Peyer's patch (tissue), 4 donors: ENCODE measurements at places on chromosomes 7 and 10. TPM values are rescaled to one million over a fixed set of nuclear protein-coding genes. Genes with fewer than 3 reads are reported as not detected.

MACROH2A2 gene
- total RNA-seq, result 16.3 TPM

IFIT2 gene
- 5.2 TPM for total RNA-seq

DNAJB12 gene
- total RNA-seq, result 54.1 TPM

EVX1 gene
- not detected for total RNA-seq

NEUROD6 gene
- total RNA-seq, result not detected

AGAP3 gene
- total RNA-seq, result 91.6 TPM

CNNM1 gene
- 0.40 TPM for total RNA-seq

LRRC4 gene
- not detected for total RNA-seq

CALHM1 gene
- total RNA-seq, result 0.85 TPM

HUS1 gene
- 55.3 TPM for total RNA-seq

- no peak for DNase-seq
These were observed 284.2 kb downstream of the SUGCT start for GRCh38 chr7:40418983-40419382.

DNA sequence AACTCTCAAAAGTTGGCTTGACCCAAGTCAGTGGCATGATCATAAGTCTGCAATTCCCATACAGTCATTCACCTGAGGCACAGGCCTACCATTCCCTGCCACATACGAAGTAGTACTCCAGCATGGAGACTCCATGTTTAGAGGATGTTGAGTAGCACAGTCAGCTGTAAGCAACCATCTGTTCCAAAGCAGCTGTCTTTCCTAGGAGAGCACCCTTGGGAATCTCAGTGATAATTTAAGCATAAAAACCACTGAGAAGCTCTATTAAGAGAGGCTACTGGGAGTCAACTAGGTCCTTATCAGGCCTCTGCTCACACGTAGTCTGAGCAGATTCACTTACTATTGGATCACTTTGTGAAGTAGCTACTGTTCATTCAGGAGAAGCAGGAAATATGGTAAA, 61.6 kb upstream of the UNC5B start:
- DNase-seq, result no peak

GRCh38 chr7:1513657-1514095, 9.5 kb upstream of the INTS1 start:
- no peak for DNase-seq

GRCh38 chr10:33151344-33151864, 183.1 kb downstream of the NRP1 start:
- DNase-seq, result no peak

- peak; percentile 65 for DNase-seq
These were observed 851 bp downstream of the MKRN1 start for GRCh38 chr7:140478246-140479061.

DNA sequence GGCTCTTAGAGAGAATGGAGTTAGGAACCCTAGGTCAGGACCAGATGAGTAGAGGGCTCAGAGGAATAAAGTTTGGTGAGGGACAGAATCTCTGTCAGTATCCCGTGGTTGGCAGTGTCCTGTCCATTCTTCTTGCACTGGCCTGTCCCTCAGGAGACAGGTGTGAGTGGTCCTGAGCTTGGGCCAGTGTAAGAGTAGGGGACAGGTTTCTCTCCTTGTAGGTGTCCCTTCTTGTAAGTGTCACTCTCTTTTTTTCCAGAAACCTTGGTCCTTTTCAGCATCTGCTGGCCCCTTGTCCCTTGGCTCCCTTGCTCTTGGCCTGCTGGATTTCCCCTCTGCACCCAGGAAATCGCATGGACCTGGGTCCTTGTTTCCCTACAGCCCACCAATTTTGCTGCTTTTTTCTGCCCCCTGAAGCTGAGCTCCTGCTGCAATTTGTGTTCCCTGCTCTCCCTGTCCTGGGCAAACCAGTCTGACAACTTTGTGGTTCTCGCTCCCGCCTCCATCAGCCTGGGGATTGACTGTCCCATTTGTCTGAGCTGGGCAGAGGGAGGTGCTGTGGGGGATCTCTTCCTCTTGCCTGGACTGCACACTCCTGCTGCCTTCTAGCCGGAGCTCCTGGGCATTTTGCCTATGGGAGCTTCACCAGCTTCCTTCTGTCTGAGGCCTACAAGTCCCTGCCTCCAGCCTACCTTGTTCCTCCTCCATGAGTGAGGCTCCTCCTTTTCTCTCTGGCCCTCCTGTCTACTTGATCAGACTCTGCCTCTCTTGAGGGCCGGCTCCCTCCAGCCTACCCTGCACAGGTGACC, 6.5 kb downstream of the TSPAN14 start:
- peak; percentile 73 for DNase-seq

DNA sequence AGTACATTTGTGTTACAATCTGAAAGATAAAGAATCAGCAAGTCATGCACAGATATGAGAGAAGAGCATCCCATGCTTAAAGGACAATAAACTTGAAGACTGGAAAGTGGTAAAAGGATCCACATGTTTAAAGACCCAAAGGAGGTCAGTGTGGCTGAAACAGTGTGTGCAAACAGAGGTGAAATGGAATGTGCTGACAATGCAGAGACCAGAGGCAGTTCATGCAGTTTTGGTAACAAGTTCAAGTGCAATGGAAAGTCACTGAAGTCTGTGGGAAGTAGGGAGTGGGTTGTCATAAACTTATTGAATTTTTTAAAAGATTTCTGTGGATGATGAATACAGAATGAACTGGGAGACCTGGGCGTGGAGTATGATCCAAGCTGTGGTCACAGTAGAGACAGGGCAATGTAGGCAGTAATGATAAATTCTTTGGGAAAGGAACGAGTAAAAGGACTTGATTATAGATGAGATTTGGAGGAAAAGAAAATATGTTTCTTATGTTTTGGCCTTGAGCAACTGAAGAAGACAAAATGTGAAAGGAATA, 408.0 kb downstream of the HGF start:
- DNase-seq, result no peak

- no peak for DNase-seq
These were observed 49.0 kb upstream of the VIPR2 start for GRCh38 chr7:159193543-159194090.

- DNase-seq, result no peak
These were observed 79.4 kb downstream of the VPS41 start for GRCh38 chr7:38829488-38830165.

DNA sequence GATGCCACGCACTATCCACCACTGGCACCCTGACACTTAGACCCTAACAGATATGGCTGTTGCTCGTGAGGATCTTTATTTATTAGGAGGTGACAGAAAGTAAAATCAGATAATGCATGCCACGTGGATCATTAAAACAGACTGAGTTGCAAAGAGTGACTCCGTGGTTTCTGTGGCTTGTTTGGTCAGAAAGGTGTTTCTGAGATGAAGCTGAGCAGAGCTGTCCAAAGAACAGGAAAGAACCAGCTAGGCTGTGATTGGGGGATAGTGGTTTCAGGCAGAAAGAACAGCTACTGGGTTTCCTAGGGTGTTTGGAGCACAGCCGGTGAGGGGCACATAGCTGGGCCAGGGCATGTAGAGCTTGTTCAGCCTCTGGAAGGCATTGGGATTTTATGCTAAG, 34.4 kb downstream of the CSGALNACT2 start:
- no peak for DNase-seq

DNA sequence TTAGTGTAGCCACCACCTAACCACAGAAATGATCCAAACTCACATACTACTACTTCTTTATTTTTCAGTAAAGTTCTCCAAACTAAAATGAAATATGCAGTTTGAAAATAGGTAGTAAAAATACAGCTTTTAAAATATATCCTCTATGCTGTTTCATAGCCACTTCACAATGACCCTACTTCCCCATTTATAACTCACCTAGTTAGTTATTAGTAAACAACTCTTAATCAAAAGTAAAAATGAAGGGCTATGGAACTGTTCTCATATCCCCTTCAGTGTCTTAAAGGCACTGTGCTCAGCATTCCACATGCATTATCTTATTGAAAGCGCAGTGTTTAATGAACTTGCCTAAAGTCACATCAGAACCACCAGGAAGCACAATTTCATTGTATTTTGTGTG, 43.5 kb downstream of the KMT2C start:
- no peak for DNase-seq

DNA sequence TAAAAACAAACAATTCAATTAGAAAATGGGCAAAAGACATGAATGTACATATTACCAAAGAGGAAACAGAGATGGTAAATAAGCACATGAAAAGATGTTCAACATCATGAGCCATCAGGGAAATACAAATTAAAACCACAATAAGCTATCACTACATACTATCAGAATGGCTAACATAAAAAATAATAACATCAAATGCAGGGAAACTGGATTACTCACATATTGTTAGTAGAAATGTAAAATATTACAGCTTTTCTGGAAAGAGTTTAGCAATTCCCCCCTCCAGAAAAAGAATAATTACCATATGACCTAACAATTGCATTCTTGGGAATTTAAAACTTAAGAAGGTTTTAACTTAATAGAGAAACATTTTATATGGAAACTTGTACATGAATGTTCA, 232.9 kb upstream of the MTPN start:
- DNase-seq, result no peak

- no peak for DNase-seq
These were observed 108.5 kb upstream of the SFMBT2 start for GRCh38 chr10:7519351-7519750.

DNA sequence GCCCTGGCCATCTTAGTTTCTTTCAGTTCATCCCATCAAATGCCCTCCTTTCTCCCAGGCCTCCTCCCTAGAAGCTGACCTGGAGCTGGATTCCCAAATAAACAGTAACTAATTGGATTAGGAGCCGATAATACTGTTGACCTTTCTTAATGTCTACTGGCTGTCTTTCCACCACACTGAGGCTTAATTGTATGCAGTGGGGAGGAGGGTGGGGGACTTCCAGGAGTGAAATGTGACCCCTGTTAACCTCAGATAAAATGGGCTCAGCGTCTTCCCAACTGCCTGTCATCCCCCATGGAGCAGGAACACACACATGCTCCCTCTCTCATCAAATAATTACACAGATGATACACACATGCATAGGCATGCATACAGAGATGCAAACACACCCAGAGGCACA, 53.7 kb upstream of the LBX1 start:
- DNase-seq, result no peak

GRCh38 chr10:43111101-43111500, 27.1 kb upstream of the CSGALNACT2 start:
- DNase-seq, result no peak

- DNase-seq, result peak; percentile 59
These were observed 44.9 kb downstream of the AKR1B15 start for GRCh38 chr7:134593530-134594392.

DNA sequence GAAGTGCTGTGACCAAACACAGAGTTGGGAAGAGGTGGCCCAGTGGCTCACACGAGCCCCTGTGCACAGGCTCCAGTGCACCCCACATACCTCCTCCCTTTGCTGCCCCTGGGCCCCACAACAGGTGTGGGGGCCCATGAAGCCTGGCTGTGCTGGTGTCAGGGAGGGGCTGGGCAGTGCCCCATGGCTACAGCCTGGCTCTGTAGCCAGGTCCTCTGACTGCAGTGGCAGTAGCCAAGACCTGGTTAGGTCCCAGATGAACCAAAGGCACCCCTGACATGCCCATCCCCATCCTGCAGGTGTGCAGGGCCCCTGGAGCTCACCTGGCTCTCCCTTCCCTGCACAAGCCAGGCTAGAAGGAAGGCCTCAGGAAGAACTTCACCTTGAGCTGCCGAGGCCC, 176.3 kb downstream of the GRID1 start:
- DNase-seq, result no peak

- DNase-seq, result no peak
These were observed 67.6 kb downstream of the CDK6 start for GRCh38 chr7:92768501-92769393.

DNA sequence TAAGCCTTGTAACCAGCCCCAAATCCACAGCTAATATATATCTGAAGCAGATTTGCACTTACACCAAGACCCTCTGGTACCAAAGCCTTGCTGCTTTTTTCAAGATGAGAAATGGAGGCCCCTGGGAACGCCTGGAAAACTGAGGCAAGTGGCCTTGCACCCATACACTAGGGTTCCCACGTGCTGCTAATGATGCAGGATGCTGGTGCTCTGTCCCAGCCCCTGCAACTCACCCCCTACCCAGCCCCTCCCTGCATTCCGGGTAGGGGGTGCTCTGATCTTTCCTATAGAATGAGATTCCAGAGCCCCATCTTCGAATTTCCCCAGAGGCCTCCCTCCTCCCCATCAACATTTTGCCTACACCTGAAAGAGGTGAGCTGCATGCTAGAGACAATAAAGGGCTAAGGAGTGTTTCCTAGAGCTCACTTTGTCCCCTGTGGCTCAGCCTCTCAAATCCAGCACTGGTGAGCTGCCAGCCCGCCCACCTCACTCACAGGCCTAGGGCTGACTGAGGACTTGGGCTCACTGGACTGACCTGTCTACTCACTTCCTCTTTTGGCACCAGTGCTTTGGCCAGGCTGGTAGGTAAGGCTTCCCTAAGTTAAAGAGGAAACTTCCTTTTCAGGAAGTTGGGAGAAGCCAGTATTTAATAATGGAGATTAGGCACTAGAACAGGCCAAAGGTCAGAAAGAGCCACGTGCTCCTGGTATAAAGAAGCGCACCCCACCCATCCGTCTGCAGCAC, 9.8 kb downstream of the RBP4 start:
- peak; percentile 78 for DNase-seq

GRCh38 chr7:80749270-80749669, 110.8 kb downstream of the CD36 start:
- no peak for DNase-seq

DNA sequence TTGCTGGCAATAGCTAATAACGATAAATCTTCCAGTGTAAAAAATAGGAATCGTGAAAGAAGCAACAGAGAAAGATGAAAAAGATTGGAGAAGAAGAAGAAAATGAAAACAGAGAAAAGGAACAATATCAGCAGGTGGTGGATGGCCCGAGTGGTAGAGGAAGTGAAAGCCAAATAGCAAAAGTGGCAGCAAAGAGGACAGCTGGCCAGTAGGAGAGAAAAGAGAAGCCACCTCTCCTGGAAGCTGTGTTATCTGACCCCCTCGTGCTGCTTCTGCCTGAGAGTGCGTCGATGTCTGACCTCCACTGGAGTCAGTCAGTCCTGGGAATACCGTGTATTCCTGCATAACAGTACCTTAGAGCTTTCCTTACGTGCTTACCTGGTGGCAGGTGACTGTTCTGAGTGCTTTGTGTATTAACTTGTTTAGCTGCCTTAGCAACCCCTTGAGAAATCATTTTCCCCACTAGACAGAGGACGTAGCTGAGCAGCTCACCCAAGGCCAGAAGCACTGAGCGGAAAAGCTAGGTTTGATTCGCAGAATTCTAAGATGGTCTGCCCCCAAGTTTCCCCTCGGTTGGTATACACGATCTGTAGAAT, 88.3 kb downstream of the CHN2 start:
- DNase-seq, result no peak

GRCh38 chr10:8224591-8224990, 170.1 kb downstream of the GATA3 start:
- no peak for DNase-seq

GRCh38 chr10:89516149-89516832, 19.1 kb downstream of the SLC16A12 start:
- no peak for DNase-seq

DNA sequence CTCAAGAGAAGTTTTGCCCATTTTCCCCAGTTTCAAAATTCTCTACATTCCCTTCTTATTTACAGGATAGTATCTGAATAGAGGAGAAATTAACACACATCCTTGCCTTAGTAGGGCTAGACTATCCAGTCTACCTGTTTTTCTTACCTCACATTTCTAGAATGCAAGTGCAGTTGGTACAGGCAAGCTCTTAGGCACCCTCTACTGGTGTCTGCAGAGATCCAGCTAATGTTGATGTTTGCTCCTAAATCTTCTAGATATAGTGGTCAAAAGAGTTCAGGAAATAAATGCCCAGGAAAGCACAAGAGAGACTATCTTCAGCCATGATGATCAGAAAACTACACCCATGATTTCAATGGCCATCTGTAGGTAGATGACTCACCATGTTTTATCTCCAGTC, 205.3 kb downstream of the HTR7 start:
- DNase-seq, result no peak

- no peak for DNase-seq
These were observed 201.1 kb downstream of the LRRN3 start for GRCh38 chr7:111292026-111292470.

GRCh38 chr7:26340476-26341018, 48.9 kb downstream of the SNX10 start:
- DNase-seq, result no peak
